Naive thymus-derived CD4-positive, alpha-beta T cell (primary cell): ENCODE measurements at places on chromosomes 11 and 22. TPM values are rescaled to one million over a fixed set of nuclear protein-coding genes. Genes with fewer than 3 reads are reported as not detected.

GRCh38 chr11:86570451-86570850 is 102.0 kb downstream of the ME3 start:
- no peak for DNase-seq

The GGTLC2 gene
- not detected in 2 replicates for total RNA-seq

The OSM gene
- total RNA-seq: 1.1 TPM

The MEI1 gene
- total RNA-seq: 61.4 TPM

- DNase-seq: no peak
Measured at GRCh38 chr11:117273550-117274289, 17.4 kb upstream of the BACE1-AS start.

DNA sequence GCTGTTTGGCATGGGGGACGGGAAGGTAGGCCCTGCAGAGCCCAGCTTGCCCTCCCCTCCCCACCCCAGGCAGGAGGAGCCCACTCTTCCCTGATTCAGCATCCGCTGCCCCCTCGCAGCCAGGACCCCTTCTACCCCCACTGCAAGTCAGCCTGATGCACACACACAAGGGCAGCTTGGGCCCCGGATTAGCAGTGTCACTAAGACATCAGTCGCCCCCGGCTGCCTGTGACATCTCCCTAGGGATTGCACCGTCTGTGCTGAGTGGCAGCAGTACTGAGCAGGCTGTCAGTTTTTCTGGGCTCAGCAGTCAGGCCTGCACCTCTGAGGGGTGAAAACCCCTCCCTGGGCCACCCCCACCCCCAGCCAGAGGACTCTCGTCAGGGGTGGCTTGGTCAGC is 30.4 kb upstream of the SYT7 start:
- no peak for DNase-seq

- peak; percentile 59 for DNase-seq
Measured at GRCh38 chr22:19756288-19757128, 4.1 kb upstream of the TBX1 start.

DNA sequence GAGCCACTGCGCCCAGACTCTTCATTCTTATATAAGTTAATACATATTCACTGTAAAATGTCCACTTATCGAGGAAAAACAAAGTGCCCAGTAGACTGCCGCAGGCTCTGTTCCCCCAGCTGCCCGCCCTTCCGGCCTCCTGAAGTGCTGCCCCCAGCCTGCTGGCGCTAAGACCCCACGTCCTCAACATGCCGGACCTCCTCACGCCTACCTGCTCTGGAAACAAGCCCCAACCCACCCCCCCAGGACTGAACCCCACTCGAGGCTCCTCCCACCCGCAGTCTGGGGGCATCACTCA is 1.1 kb downstream of the GATD1 start:
- no peak for DNase-seq

- DNase-seq: peak; percentile 85
Measured at GRCh38 chr11:64339754-64340408, at the start of gene CCDC88B. Gene CCDC88B, plus strand, starts transcription at chr11:64340204. Its CDS starts 63 bp downstream, at chr11:64340267.

DNA sequence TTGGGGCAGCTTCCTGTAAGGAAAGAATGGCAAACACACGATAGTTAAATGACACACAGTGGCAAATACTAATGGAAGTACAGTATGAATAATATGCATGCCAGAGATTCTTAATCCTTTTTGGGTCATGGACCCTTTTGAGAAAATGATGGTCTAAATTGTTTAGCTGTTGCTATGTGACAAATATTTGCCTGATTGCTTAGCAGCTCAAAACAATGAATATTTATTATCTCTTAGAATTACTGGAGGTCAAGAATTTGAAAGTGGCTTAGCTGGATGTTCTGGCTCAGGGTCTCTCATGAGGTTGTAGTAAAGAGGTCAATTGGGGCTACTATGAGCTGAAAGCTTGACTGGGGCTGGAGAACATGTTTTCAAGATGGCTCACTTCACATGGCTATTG is 69.7 kb downstream of the FANCF start:
- DNase-seq: no peak

GRCh38 chr11:112017538-112017937 is 7.7 kb upstream of the DLAT start:
- DNase-seq: no peak

- no peak for DNase-seq
Measured at GRCh38 chr11:112881461-112881860, 79.8 kb upstream of the NCAM1 start.
